ENCODE measurements at places on chromosomes 5 and 9.

GRCh38 chr5:2102819-2103776, 220.4 kb upstream of the IRX4 start:
- no peak for DNase-seq

DNA sequence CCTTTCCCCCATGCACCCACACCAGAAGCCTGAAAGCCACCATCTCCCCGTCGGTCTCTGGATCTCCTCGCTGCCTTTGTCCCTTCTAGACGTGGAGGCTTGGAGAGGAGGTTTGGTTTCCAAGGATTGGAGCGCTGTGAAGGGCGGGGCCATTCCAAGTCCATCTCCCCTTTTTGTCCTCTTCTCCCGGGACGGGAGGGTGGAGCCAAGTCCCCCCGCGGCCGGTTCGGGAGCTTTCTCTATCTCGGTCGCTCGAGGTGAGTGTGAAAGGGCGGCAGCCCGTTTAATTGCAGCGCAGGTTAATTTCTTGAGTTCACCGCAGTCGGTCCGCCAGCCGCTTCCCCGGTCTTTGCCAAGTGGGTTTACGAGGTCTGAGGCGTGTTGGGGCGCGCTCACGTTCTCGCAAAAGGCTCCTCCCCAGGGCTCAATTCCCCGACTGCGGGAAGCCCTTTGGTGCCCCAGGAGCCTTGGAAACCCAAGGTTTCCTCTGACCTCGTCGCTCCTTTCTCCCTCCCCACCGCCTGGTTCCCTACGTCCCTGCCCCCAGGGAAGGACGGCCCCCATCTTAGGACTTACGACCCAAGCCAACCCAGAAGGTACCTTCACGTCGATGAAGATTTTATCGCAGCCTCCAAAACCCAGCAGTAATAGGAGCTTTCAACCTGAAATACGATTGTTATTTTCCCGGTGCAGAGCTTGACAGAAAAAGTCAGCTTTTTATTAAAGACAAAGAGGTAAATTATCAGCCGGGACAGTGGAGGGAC, 2.8 kb upstream of the ZNF462 start:
- DNase-seq, result no peak

DNA sequence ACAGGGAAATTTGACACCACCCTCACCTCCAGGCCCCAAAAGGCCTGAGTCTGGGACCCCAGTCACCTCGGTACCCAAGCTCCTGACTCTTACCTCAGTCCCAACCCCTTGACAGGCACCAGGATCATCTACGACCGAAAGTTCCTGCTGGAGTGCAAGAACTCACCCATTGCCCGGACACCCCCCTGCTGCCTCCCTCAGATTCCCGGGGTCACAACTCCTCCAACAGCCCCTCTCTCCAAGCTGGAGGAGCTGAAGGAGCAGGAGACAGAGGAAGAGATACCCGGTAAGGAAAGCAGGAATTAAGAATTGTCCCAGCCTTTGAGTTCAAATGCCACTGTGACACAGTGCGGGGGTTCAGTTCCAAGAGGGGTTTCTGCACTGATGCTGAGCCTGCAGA, 1.3 kb downstream of the EIF4EBP3 start:
- DNase-seq, result no peak

- DNase-seq, result no peak
Observed at GRCh38 chr5:43106290-43106638, 14.4 kb upstream of the ZNF131 start.

GRCh38 chr9:127741831-127742434, 6.8 kb upstream of the TOR2A start:
- DNase-seq, result no peak

GRCh38 chr9:94568972-94569712, 14.3 kb downstream of the PCAT7 start:
- no peak for DNase-seq

GRCh38 chr5:147763791-147764525, 18.6 kb downstream of the JAKMIP2 start:
- DNase-seq, result no peak

DNA sequence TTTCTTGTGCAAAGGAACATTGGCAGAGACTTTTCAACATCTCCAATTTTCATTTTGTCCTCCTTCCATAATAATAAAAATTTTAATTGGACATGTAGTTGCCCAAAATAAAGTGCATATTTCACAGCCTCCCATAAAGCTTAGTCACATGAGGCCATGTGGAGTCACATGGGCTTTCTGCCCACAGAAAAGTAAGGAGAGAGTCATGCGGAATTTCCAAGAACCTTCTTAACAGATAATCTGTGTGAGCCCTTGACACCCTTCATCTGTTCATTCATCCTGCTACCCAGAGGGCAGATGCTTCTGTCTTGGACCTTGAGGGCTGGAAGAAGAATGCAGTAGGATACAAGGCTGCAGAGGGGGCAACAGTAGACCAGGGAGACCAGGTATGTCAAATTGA, 60.7 kb downstream of the APTX start:
- DNase-seq, result no peak

DNA sequence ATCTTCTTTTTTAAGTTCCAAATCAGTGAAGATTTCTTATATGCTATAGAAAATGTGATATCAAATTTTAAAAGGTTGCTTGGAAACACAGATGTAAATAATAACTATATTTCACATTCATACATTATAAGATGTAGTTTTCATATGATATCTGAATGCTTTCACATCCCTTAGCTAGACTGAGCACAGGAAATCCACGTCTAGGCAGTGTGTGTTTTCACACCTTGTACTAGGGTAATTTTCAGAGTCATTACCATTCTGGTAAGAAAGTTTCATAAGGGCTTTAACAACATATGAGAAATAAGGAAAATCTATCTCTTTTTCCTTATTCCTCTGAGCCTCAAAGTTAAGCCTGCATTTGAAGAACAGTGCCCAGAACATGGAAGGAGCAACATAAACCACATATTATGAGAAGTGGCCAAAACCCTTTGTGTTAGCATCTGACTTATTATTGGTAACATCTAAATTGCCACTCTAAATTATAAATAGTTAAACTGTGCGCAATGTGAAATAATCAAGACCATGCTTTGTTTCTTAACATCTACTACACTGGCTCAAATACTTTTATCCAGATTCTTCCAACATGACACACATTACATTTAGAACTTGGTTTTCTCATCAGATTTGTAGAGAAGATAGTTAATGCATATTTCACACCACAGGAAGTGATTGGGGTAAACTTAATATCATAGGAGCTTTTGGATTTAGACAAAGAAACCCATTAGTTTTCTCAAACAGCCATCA, 113.3 kb downstream of the PPP2R2B start:
- DNase-seq, result no peak

Measured in cortex of kidney (tissue), 1 donor.